WTC11 (cell line): ENCODE measurements at places on chromosomes 13 and 19. TPM values are rescaled to one million over a fixed set of nuclear protein-coding genes. Genes with fewer than 3 reads are reported as not detected.

The CTXN1 gene
- 41.5 to 48.2 TPM (median 44.3 TPM) in 3 replicates for total RNA-seq

The LENG9 gene
- total RNA-seq, result 6.1 to 7.5 TPM (median 6.9 TPM) in 3 replicates

The NDFIP2 gene
- total RNA-seq, result 23.1 to 28.1 TPM (median 26.6 TPM) in 3 replicates

The URAD gene
- not detected in 3 replicates for total RNA-seq

The COX7A1 gene
- total RNA-seq, result 0.64 to 1.0 TPM (median 0.70 TPM) in 3 replicates

The ZNF723 gene
- total RNA-seq, result 0.14 TPM in 1 of 3 replicates, not detected in the others

GRCh38 chr13:80572923-80573316 lies 232.0 kb upstream of the SPRY2 start:
- DNase-seq, result no peak

GRCh38 chr19:17348700-17349099 lies 11.3 kb downstream of the GTPBP3 start:
- DNase-seq, result peak; percentile 54

DNA sequence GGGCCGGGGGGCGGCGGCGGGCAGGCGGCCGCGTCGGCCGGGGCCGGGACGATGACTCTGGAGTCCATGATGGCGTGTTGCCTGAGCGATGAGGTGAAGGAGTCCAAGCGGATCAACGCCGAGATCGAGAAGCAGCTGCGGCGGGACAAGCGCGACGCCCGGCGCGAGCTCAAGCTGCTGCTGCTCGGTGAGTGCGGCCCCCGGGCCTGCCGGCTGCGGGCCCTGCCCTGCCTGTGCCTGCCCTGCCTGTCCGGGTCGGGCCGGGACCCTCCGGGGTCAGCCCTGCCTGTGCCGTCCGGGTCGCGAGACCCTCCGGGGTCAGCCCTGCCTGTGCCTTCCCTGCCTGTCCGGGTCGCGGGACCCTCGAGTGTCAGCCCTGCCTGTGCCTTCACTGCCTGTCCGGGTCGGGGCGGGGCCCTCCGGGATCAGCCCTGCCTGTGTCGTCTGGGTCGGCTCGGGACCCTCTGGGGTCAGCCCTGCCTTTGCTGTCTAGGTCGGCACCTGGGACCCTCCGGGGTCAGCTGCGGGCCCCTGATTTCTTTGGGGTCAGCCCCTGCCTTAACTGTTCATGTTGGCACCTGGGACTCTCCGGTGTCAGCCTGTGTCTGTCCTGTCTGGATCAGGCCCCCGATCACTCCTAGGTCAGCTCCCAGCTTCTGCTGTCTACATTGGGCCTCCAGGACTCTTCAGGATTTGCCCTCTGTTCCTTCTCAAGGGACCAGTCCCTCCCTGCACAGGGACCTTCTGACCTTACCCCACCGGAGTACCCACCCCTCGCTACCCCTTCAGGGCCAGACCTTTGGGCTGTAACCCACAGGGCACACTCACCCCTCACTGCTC lies 659 bp downstream of the GNA11 start:
- no peak for DNase-seq

GRCh38 chr19:58059003-58059670 lies at the start of gene ZNF135:
ZNF135 (plus strand) TSS chr19:58059282; CDS start chr19:58060003, 721 bp downstream.
- DNase-seq, result peak; percentile 90

DNA sequence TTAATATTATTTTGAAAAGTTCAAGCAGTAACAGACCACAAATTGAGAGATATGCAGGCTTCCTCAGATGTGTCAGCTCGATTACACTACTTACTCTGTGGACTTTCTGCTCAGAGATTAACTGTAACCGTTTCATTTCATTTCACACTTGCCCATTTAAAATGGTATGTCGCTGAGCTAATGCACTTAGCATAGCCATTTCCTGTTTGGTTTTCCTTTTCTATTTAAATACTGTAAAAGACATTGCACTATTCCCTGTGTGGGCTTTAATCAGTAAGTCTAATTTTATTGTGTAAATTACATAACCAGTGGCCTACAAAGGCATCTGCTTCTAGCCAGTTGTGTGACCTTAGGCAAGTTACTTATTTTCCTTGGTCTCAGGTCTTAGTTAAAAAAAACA lies 237.6 kb downstream of the LACC1 start:
- no peak for DNase-seq

- DNase-seq, result no peak
Observed at GRCh38 chr13:80337288-80338081, 3.4 kb downstream of the SPRY2 start.

- peak; percentile 73 for DNase-seq
Observed at GRCh38 chr19:5585461-5586299, 17.9 kb upstream of the TINCR start.

DNA sequence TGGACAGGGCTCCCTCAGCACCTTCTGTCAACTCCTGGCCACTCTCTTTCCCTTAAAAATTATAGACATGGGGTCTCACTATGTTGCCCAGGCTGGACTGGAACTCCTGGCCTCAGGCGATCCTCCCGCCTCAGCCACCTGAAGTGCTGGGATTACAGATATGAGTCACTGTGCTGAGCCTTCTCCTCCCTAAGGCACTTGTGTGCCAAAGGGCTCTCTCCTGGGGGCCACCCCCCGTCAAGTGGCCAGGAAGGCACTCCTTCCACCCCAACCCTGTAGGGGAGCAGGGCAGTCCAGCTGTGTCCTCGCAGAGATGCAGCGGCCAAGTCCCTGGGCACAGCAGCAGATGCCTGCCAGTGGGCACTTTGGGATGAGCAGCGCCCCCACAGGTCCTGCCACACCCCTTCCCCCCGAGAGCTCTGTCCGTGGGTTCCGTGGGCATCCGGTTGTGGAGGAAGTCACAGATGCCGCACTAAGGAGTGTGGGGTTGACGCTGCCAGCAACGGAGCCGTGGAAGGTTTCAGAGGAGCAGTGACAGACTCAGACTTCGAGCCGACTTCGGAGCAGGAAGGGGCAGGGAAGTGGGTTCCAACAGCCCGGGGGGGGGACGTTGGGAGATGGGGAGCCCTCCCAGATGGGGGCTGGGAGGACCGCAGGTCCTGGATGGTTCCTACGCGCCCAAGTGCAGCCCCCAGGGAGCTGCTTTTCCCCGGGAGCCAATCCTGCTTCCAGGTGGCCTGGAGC lies 3.3 kb upstream of the UQCR11 start:
- DNase-seq, result no peak

GRCh38 chr13:73782450-73783449 lies 351.5 kb downstream of the KLF12 start:
- DNase-seq, result no peak

GRCh38 chr19:32287811-32288227 lies 57.6 kb upstream of the ZNF507 start:
- peak; percentile 87 for DNase-seq

DNA sequence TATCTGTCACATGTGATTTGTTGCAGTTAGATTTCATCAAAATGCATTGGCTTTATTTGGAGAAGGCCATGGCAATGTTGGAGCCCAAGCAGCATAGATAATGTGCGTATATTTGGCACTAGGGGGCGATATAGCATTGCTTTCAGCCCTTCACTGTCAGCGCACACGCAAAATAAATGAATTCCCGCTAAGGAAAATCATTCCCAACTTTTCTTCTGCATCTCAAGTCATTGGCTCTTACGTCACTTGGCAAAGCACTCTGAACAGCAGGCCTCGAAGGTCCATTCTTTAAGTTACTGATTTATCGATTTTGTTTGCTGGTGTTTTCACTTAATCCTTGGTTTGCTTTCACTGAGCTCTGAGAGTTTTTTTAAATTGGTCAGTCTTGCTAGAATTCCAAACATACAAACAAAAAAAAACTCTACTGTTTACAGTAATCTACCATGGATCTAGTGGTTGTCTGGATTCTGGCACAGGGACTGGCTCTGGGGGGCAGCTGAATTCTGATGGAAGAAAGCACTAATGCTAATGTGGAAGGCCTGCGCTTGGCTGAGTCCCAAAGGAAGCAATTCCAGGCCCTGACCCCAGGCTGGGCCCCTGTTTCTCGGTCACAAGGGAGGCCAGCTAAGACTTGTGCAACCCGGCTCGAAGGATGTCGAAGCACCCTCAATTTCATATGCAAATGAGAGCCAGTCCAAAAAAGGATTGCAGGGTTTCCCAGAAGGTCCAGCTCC lies 97.7 kb upstream of the IPO5 start:
- peak; percentile 29 for DNase-seq

- DNase-seq, result peak; percentile 99
Observed at GRCh38 chr19:10870955-10871603, at the start of gene CARM1. CARM1 (plus strand) TSS chr19:10871553; CDS start chr19:10871703, 150 bp downstream.

GRCh38 chr13:68234274-68234673 lies 1004.1 kb upstream of the PCDH9 start:
- no peak for DNase-seq

DNA sequence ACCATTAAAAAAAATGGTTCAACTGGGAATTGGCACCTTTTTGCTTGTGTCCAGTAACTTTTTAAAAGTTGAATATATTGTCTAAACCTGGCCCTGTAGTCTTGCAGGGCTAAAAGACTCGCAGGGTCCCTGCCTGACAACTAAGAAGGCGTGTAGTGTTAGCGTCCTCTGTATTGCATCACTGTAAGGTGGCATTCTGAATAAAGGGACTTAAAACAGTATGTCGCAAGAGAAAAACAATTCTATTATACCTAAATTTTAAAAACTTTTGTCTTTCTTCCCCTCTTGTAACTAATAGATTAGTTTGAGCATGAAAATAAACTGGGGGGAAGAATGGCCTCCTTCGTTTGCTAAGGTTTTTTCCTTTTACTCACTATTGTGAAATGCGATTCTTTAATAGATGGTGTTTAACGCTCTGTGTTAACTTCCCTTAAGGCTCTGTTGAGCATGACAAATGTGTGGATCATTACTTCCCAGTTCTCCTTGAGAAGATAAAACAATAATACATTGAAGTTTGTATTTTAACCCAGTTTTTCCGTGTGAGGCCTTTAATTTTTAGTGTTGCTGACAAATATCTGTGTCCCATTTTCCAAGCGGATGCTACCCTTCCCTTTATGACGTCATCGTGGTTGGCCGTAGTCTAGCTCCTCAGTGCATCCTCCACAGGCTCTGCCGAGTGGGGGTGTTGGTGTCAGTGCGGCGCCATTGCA lies 134.6 kb downstream of the KATNAL1 start:
- no peak for DNase-seq

GRCh38 chr19:7694499-7694898 lies 7.4 kb downstream of the FCER2 start:
- no peak for DNase-seq
